RKO (cell line): ENCODE measurements at places on chromosomes 7 and 10.

GRCh38 chr7:26197153-26198115 is 3.1 kb downstream of the HNRNPA2B1 start:
- DNase-seq, result peak; percentile 45

DNA sequence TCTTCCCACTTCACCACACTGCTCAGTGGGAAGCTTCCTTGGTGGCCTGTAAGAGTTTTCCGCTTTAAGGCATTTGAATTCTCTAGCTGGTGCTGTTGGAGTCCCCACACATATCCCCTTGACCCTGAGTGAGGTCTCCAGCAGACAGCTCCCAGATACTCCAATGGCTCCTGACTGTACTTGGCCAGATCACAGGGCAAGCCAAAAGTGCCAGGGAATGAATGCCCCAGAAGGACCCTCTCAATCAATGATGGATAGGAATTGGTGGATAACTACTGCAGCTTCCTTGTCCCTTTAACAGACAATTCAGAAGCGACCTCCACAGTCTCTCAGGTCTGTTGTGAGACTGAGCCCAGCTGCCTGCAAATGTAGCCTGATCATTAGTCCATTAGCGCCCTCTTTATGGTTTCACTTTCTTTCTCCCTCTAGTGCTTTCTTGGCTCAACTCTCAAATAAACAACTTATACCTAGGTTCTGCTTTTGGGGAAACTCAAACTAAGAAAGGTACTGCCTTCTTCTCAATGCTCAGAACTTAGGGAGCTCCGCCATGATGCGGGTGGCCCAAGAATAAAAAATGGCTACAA is 283.0 kb downstream of the TCF7L2 start:
- no peak for DNase-seq

GRCh38 chr7:84633-85020 is 107.7 kb upstream of the FAM20C start:
- DNase-seq, result no peak

GRCh38 chr10:96666741-96667140 is 53.6 kb downstream of the PIK3AP1 start:
- no peak for DNase-seq

DNA sequence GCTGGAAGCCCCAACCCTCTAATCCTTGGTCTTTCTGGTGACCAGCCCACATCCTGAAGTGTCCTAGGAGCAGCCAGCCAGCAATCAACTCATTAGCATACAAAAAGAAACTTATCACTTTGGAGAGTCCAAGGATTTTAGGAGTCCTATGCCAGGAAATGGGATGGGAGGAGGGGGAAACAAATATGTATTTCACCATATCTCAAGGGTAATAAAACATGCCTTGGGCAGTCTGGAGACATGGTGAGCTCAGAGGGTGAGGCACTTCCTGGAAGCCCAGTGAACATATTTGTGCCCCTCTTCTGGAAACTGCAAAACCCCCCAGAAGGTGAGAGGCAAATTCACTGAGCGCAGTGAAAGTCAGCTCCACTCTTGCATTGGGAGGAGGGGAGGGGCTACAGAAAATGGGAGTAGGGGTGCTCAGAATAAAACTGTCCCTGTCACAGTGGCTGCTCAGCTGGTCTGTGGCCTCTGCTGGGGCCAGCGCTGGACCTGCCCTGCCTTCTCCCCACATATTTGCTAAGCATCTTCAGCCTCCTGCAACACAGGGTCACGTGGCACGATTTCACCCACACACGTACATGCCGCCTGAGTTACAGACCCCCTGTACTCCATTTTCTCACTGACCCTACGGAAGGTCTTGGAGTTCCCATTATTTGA is 17.7 kb upstream of the ZMIZ1 start:
- no peak for DNase-seq

DNA sequence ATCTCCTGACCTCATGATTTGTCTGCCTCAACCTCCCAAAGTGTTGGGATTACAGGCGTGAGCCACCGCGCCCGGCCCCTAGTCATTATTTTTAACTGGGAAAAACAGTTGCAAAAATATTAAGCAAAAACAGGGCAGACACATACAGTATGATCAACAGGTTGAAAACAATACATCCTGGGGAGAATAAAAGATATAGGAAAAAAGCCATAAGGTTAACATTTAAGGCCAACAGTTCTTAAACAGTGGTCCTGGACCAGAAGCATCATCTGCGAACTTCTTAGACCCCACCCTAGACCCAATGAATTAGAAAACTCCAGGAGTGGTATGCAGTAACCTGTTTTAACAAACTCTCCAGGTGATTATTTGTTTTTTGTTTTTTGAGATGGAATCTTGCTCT is 6.5 kb downstream of the UBE2H start:
- DNase-seq, result no peak

GRCh38 chr7:154425271-154425670 is 373.1 kb downstream of the DPP6 start:
- no peak for DNase-seq

- DNase-seq, result no peak
Observed at GRCh38 chr10:58932126-58932525, 244.3 kb upstream of the PHYHIPL start.

- DNase-seq, result no peak
Observed at GRCh38 chr10:32379950-32380551, 33.1 kb upstream of the EPC1 start.

GRCh38 chr7:77370606-77371005 is 45.5 kb downstream of the GSAP start:
- DNase-seq, result no peak

GRCh38 chr7:155747209-155747608 is 65.1 kb downstream of the SHH start:
- DNase-seq, result no peak

DNA sequence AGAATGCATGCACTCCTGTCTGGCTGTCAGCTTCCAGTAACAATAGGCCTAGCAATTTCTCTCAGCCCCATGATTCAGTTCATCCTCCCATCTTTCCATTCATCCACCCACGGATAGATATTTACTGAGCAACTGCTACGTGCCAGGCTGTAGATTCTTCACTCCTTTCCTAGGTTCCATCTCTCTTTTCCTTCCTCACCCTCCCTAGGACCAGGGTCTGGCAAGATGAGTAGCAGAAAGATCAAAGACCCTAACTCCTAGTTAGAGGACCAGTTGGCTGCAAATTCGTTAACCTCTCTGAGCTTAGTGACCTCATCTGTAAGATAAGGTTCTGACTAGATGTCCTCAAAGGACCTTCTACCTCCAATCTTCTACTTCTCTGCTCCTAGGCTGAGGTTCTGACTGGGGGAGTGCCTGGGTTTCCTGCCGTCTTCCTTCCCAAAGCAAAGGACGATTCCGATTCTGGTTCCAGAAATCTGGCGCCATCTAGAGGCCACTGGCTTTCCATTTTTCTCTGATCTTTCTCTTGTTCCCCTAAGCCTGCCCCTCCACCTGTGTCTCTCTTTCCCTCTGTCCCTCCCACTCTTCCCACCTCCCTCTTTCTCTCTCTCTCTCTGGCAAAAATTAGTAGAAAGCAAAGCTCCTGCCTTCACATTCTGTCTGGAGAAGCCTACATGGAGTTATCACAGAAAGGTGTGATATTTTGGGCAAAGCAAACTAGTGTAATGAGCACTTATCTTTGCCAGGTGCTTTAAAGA is 26.2 kb downstream of the TBATA start:
- DNase-seq, result peak; percentile 62

DNA sequence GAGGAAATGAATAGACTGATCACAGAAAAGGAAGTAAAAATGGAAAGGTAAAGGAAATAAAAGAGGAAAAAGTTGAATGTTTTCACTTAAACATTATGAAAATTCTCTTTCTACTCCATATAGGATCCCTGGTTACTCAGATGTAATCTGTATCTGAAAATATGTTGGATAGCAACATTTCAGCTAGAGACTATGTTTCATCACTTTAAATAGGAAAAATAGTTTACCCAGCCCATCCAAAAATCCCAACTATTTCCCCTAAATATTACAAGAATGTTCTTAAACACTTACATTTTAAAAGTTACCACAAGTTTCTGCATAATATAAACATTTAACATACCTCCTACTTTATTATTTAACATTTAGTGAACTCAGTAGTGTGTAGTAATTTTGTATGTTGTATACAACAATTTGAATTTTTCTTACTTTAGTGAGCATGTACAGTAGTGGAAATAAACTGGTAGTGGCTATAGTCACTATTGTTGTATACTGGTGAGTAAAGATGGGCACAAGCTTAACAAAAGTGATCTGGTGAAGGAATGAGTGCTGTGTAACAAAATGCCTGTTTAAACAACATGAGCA is 27.1 kb downstream of the SLF2 start:
- DNase-seq, result no peak

- DNase-seq, result no peak
Observed at GRCh38 chr7:151544183-151544582, 24.5 kb upstream of the RHEB start.

DNA sequence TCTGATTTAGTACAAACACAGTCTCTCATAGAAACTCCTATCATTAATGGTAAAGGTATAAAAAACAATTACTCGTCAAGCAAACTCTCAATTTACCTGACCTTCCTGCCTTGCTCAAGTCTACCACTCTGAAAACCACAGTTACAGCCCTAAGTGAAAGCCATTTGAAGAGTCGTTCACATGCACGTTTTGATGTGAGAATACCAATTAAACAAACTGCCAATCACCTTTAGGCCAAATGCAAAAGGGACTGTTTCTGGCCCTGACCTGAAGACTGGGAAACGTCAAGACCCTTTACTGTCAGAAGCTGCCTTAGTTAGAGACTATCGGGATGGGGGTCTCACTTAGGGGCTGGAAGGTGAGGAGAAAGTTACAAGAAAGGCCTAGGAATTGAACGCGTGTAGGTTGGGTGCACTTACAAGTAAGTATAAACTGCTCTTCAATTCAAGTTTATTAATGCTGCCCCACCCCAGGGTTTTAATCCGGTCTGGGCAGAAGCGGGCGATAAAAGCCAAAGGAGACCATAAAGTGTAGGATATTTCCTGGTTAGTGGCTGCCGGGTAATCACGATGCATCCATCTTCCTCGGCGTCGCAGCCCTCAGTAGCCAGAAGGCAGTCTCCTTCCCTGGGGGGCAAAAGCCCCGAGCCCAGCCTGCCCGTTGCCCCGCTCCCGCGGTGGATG is 935 bp downstream of the TM9SF3 start:
- peak; percentile 44 for DNase-seq

GRCh38 chr7:35754741-35755140 is 46.1 kb upstream of the SEPTIN7 start:
- DNase-seq, result no peak

- DNase-seq, result peak; percentile 77
Observed at GRCh38 chr10:87092861-87093631, 1.6 kb downstream of the GLUD1 start.

DNA sequence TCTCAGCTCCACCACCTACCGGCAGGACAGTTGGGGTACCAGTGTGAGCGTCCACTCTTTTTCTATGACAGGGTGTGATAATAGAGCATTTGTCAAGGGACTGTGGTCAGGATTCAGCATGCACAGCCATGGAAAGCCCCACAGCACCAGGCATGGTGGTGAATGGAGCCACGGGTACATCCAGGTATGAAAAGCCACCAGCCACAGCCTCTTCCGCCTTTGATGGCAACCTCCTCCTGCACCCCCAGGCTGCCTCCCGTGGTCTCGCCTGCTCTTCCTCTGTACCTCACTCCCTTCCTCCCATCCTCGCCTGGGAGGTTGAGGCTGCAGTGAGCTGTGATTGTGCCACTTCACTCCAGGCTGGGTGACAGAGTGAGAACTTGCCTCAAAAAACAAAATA is 90.2 kb upstream of the CHST15 start:
- DNase-seq, result no peak

- DNase-seq, result no peak
Observed at GRCh38 chr10:27771231-27771630, 25.6 kb upstream of the MKX start.

- no peak for DNase-seq
Observed at GRCh38 chr10:119845656-119846055, 27.0 kb downstream of the MCMBP start.

- peak; percentile 98 for DNase-seq
Observed at GRCh38 chr7:130943336-130943901, 209.4 kb upstream of the KLF14 start.

- DNase-seq, result peak; percentile 71
Observed at GRCh38 chr10:74223755-74224529, 72.9 kb downstream of the ADK start.

DNA sequence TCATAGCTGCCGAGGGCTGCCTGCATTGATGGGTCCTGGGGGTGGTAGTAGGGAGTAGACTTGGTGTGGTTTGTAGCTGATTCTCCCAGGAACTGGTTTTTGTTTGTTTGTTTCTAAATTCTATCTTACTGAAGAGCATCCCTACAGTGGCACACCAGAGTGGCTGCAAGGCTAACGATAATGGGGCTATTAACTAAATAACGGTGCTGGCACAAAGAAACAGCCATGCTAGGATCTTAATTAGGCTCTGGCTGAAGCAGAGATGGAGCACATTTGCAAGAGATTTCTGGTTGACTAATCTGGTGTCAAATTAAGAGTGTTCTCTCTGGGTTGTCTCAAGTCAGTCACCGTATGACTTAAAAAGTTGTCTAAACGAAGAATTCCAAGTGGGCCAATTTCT is 590.0 kb downstream of the NRG3 start:
- DNase-seq, result no peak

GRCh38 chr7:148481971-148482626 is 108.5 kb upstream of the C7orf33 start:
- no peak for DNase-seq

- DNase-seq, result no peak
Observed at GRCh38 chr10:29949411-29950011, 109.9 kb downstream of the JCAD start.

DNA sequence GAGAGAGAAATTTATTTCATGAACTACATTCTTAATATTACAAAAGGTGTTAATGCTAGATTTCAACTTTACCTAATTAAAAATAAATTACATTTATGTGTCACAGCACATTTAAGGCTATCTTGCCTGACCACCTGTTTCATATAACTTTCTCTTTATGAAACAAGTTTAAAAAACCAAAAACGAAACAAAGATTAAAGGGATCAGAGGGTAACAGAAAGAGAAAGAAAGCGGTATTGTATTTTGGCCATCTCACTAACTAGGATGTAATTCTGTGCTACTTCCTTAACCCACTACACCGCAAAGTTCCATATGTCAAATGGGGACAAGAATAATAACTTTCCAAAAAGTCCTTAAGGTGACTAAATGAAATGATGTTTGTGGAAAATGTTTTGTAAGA is 6.3 kb upstream of the RHOBTB1 start:
- DNase-seq, result no peak

DNA sequence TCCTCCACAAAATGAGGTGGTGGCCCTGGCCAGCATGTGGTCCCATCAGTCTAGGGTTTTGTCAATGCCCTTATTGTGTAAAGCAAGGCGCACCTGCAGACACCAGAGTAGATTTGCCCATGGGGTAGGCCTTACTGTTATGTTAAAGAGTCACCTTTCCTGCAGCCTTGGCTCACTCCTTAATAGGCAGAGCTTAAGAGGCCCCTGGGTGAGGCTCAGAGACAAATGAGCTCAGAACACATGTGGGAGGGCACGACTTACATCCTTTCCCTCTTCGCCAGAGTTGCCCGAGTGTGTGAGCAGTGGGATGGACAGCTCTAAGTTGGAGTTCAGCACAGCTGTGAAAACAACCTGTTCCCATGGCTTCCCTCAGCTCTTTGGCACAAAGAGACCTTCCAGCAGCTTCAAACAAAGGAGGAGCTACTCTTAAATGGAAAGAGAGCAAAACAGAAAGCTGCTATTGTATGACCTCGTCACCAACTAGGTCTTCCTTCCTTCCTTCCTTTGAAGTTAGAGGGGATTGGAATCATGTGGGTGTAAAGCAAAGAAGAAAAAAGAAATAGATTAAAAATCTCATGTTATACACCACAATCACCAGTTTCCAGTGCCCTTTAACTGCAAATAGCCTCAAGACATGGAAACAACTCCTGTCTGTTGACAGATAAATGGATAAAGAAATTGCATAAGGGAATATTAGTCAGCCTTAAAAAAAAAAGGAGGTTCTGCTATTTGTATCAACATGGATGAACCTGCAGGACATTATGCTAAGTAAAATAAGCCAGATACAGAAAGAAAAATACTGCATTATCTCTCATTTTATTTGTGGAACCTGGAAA is 11.9 kb upstream of the XPNPEP1 start:
- no peak for DNase-seq
